SK-MEL-5 (cell line): ENCODE measurements at places on chromosomes 6 and 20.
A peak's percentile ranks its signal among the peaks of the same experiment; 100 is the strongest.

- no peak for DNase-seq
These were observed 15.2 kb downstream of the GMPR start for GRCh38 chr6:16253399-16254144.

DNA sequence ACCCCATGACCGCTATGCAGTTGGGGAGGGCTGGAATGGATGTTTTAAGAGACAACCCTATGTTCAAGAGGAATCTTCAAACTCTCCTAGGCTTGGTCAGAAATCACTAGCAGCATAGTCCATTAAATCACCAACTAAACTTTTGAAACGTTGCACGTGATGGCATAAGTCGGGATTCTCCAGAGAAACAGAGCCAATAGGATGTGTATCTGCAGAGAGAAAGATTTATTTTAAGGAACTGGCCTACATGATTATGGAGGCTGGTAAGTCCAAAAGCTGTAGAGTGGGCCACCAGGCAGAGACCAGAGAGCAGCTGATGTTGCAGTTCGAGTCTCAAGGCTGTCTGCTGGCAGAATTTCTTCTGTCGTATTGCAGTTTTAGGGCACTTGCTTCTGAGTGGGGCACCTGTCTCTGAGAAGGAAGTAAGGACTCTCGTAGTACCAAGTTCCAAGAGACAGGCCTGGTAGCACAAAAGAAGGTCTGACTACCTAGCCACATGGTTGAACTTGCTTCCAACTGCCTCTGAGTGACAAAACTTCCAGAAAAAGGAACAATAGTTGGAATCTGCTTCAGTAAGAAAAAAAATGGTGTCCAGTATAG lies 11.9 kb upstream of the IFNGR1 start:
- DNase-seq: no peak

GRCh38 chr6:105430685-105431084 lies 27.8 kb upstream of the PREP start:
- DNase-seq: no peak

DNA sequence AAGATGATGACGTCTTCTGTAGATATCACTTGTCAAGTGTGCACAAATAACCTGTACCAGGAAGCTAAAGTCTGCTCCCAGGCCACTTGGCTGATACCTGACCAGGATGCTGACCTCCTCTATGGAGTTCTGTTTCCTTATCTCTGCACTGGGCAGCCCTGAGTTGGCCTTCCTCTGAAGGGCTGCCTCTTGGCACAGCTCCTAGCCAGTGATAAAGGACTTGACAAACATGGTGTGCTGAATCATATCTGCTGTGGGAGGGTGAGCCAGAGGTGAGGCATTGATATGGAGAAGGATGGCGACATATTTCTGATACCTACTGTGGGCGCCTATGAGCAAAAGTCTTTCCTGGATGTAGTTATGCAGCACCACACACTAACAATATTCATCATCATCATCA lies 32.8 kb upstream of the FOXA2 start:
- no peak for DNase-seq

GRCh38 chr20:48949304-48950170 lies 28.0 kb downstream of the ARFGEF2 start:
- no peak for DNase-seq

DNA sequence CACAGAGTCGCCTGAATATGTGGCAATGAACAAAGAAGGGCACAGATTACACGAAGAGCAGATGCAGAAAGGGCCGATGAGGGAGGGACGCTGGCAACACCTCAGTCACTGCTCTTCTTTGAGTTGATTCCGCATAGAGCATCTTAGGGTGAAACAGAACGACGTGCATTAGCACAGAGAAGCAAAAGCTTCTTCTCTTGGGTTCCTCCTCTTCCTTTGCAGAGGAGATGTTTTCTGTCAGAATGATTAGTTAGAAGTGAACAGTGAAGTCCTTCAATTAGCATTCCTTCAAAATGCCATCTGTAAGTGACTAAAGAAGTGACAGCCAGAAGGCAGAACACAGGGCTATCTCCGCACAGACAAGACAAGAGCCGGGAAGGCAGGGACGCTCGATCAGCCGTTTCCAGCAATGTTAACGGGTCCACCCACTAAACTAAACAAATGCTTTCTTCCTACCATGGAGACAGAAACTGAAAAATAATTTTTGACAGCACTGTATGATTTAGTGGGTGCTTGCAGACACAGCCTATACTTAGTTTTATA lies 219.8 kb upstream of the AGPAT4 start:
- no peak for DNase-seq

DNA sequence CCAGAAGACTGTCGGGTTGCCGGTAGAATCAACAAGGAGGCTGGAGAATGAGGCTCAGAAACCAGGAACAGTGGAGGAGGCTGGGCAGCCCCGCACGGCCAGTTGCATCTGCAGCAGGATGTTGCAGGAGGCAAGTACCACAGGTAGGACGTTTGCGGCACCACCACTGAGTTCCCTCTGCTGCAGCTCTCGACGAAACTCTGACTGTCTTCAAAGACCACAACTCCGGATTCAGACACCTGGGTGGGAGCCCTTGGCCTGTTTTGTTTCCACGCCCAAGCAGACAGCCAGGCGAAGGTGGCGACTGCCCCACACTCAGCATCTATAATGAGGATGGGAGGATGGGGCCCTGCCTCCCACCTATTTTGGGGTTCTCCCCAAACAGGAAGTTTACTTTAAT lies 218.2 kb downstream of the ZDHHC14 start:
- DNase-seq: no peak

DNA sequence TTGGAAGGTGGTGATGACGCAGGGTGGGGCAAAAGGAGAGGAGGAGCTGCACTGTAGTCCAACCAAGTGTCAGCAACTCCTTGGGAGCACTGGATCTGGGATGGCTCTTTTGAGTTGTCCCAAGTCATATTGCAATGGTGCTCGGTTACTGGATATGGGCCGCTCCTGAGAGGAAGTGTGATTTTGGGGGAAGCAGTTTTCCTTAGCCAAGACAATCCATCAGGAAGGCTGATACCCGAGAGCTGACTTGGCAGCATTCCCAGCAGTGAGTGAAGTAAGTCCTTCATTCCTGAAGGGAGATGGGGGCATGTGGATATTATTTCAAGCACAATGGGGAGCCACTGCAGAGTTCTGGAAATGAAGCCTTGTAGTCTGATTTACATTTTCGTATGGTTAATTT lies 354.1 kb downstream of the RFPL4B start:
- DNase-seq: no peak

DNA sequence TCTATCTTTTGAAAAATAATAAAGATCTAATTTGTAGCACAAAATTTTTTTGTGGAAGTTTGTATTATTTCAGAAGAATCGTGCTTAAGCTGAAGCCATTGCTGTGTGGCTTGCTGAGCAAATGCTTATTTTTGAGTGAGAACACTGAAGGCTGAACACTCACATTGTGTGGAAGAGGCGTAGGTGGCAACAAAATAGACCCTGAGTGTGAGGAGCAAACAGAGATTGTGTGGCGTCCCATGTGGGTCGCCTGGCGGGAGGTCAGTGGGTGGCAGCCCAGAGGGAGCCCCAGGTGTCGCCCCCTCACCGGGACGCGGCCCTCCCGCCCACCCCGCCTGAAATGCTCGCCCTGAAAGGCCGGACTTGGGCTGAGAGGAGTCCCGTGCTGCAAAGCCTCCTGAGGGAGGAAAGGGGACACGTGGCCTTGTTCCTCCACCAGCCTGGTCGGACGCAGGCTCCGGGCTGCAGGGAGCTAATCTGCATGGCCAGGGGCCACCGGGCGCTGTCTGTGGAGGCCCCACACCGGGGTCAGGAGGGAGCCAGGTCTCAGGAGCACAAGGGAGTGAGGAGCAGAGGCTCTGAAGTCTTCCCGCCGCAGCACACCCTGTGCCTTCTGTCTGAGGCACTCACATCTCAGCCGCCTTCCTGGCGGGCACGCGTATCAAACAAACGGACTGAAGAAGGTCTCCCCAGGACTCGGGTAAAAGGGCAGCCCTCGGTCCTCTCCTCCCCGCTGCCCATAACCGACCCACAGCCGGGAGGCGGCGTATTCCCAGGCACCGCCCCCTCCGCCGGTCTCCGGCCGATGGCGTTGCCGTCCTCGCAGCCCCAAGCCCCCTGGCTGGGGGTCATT lies 15.9 kb downstream of the DDO start:
- DNase-seq: no peak

GRCh38 chr6:53623497-53623896 lies 42.1 kb downstream of the KLHL31 start:
- DNase-seq: no peak

DNA sequence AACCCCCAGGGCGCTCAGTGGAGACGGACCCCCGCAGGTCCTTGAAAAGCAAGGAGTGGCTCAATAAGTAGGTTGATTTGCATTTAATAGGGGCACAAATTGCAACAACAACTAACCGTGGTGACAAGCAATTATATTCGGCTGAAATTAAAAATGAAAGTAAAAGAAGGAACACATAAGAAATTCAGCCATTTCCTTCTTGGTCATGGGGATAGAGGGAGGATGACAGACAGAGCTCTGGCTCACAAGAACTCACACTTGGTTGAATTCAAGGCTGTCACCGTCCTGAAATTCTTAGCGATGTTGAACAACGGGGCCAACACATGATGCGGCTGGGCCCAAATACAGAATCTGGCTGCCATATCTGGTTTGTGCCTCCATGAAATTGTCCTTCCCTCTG lies 129.0 kb downstream of the EDN3 start:
- no peak for DNase-seq

GRCh38 chr6:55694148-55694547 lies 115.2 kb upstream of the HMGCLL1 start:
- no peak for DNase-seq

DNA sequence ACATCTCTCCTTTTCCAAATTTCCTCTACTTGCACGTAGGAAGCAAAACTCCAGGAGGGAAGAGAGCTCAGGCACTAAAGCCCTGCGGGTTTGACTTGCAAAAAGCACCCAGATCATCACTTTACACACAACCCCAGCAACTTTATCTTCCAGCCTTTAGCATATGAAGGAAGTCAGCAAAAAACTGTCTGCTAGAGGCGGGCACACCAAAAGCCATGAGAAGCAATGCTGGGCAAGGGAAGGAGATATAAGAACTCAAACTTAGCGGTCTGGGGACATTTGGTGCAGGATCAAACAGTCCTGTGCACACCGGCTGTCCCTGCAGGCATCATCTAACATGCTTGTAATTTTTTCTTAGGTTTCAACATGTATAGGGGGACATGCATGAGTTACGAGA lies 113.3 kb downstream of the JPH2 start:
- no peak for DNase-seq

GRCh38 chr6:3813150-3813780 lies 35.9 kb upstream of the FAM50B start:
- DNase-seq: no peak

- DNase-seq: no peak
These were observed 5.1 kb downstream of the TFB1M start for GRCh38 chr6:155309150-155309549.

- DNase-seq: no peak
These were observed 15.5 kb downstream of the UCKL1 start for GRCh38 chr20:63940472-63941266.

GRCh38 chr6:96803106-96803481 lies 34.2 kb downstream of the GPR63 start:
- DNase-seq: no peak

- DNase-seq: no peak
These were observed 33.7 kb upstream of the MDGA1 start for GRCh38 chr6:37731371-37731770.

- DNase-seq: no peak
These were observed 119.8 kb downstream of the SGK1 start for GRCh38 chr6:134198093-134198492.

DNA sequence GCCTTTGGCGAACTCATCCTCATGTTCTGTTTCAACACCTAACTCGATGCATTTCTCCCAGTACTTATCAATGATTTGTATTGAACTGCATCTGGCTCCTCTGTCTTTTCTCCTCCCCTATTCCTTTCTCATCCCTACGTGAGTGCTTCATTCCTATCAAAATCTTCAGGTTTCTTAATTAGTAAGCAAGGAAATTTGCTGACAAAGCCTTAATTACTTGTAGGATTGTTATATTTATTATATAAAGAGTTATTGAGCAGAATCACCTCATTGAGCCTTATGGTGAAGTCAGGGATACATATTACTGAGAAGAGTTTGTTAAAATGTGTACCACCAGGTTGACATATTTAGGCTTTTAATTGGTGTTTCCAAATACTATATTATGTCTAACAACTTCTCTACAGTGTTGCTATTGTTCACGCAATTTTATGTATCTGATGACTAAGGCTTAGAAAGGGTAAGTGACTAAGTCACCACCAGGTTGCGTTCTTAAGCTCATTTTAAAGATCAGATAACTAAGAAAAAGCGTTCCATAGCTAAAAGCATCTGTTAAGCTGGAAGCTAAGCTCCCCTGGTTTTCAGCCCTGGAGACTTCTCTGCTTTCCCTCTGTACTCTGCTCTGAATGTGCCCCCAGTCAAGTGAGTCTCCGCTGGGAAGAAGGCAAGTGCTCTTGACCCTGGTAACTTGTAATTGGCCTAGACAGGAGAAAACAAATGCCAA lies 18.9 kb downstream of the SCGN start:
- DNase-seq: peak; percentile 55

- DNase-seq: no peak
These were observed 153.9 kb downstream of the CDK19 start for GRCh38 chr6:110661414-110661813.

GRCh38 chr6:36912586-36912985 lies 26.8 kb downstream of the C6orf89 start:
- no peak for DNase-seq

GRCh38 chr20:41524980-41525613 lies 93.1 kb downstream of the CHD6 start:
- no peak for DNase-seq

- peak; percentile 50 for DNase-seq
These were observed 85.4 kb upstream of the RALY start for GRCh38 chr20:33908336-33908735.

- no peak for DNase-seq
These were observed 2.3 kb downstream of the FERMT1 start for GRCh38 chr20:6120491-6120988.

DNA sequence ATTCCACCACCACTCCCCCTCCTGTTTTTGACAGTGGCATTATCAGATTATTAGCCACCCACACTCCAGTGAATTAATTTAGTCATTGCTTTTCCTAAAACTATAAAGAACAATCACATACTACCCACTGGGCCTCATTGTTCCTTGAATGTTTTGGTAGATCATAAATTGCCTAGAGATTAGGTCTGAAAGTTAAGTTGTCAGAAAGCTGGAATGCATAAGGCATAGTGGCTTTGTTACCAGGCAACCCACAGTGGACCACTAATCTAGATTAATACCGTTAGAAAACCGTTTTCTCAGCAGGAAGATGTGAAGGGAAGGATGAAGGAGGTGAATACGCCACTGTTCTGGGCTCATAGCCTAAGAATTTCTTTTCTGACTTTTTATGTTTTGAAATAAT lies 75.6 kb downstream of the SAMD3 start:
- DNase-seq: no peak
